ENCODE measurements at places on chromosomes 3 and 15. TPM values are rescaled to one million over a fixed set of nuclear protein-coding genes. Genes with fewer than 3 reads are reported as not detected.
A peak's percentile ranks its signal among the peaks of the same experiment; 100 is the strongest.

GRCh38 chr15:85792912-85793590 is 1.7 kb downstream of the KLHL25 start:
- no peak for DNase-seq
- H3K4me3 ChIP-seq = peak overlapping the region; percentile 90
- no peaks in the 10 kb centered on the region for H3K27me3 ChIP-seq

- H3K4me1 ChIP-seq = peaks cover 5% of the 10 kb centered on the region
- H3K4me3 ChIP-seq = no peak within 1 kb of the TSS
- DNase-seq = no peak
- H3K27me3 ChIP-seq = peaks cover 19% of the 10 kb centered on the region
- H3K36me3 ChIP-seq = no peaks in the 10 kb centered on the region
Observed at GRCh38 chr3:46863261-46863782, at the start of gene MYL3. MYL3 (minus strand) TSS chr3:46863444; CDS start chr3:46863390, 54 bp downstream.

GRCh38 chr3:7393944-7394605 is 533.2 kb downstream of the GRM7 start:
- no peaks in the 10 kb centered on the region for H3K27me3 ChIP-seq
- DNase-seq = no peak
- no peak overlapping the region for H3K4me3 ChIP-seq
- no peak overlapping the region for H3K27ac ChIP-seq
- H3K4me1 ChIP-seq = peaks cover 2% of the 10 kb centered on the region
- H3K36me3 ChIP-seq = no peaks in the 10 kb centered on the region

GRCh38 chr15:29090617-29091466 is 178.8 kb downstream of the NSMCE3 start:
- peak; percentile 38 for DNase-seq
- no peak overlapping the region for H3K27ac ChIP-seq
- no peaks in the 10 kb centered on the region for H3K27me3 ChIP-seq

DNA sequence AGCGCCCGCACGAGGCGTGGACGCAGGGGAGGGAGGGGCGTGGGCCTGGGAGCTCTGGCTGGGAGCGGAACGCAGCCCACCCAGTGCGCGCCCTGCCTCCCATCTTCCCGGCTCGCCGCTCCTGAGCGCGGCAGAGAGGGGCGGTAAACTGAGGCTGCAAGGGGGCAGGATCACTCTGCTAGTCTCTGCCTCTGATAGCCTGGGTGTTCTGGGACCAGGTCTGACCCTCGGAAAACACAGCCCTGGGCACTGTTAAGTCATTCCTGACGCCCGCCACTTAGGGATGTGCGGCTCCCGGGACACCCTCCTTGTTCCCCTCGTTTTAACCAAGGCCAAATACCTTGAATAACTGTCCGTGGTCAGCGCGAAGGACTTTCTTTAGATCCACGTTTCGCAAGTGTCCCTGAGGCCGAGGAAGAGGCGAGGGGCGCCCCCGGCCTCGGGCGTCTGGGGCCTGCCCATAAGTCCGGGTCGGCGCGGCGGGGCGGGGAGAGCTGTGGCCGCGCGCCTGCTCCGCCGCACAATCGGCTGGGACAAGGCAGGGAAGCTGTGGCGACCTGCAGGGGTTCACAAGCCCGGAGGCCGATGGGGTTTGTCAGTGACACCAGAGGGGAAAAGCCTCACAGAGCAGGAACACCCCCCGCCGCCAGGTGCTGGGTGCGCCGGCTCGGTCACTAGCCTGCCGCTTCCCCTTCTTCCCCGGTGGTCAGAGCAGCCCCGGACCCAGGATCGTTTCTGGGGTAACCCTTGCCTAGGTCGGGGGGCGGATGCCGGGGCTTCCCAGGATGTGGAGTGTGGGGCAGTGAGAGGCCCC is 1.5 kb downstream of the ITPKA start:
- DNase-seq = peak; percentile 38
- H3K4me3 ChIP-seq = peak overlapping the region; percentile 48
- peaks cover 9% of the 10 kb centered on the region for H3K4me1 ChIP-seq
- no peak overlapping the region for H3K27ac ChIP-seq

- H3K36me3 ChIP-seq = no peaks in the 10 kb centered on the region
- no peak overlapping the region for H3K4me3 ChIP-seq
- no peaks in the 10 kb centered on the region for H3K27me3 ChIP-seq
Observed at GRCh38 chr3:16846373-16847080, 38.2 kb upstream of the PLCL2 start.

- peaks cover 6% of the 10 kb centered on the region for H3K27me3 ChIP-seq
- no peak overlapping the region for H3K4me3 ChIP-seq
- H3K36me3 ChIP-seq = no peaks in the 10 kb centered on the region
- DNase-seq = peak; percentile 74
- peaks cover 11% of the 10 kb centered on the region for H3K4me1 ChIP-seq
Observed at GRCh38 chr15:66619152-66619903, 53.5 kb upstream of the LCTL start.

- no peaks in the 10 kb centered on the region for H3K4me1 ChIP-seq
- no peaks in the 10 kb centered on the region for H3K36me3 ChIP-seq
- H3K27me3 ChIP-seq = no peaks in the 10 kb centered on the region
- no peak overlapping the region for H3K27ac ChIP-seq
- no peak for DNase-seq
Observed at GRCh38 chr3:57729334-57730045, 26.6 kb upstream of the SLMAP start.

DNA sequence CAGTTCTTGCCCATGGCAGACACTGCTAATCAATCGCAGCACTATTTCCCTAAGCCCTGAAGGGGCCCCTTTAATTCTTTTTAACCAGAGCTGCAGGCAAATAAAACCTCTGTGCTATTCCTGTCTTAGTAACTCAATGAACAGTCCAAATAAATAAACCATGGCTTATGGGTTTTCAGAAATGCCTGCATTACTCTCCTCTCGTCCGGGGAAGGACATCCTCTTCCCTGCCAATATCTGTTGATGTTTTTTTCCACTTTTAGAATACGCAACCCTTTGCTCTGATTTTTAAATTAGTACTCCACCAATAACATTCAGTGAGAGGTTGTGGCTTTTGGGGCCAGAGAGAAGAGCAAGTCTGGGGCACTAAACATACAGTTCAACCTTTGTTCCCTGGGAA is 35.2 kb upstream of the PRICKLE2 start:
- H3K4me1 ChIP-seq = peaks cover 18% of the 10 kb centered on the region
- H3K4me3 ChIP-seq = no peak overlapping the region
- no peak for DNase-seq

DNA sequence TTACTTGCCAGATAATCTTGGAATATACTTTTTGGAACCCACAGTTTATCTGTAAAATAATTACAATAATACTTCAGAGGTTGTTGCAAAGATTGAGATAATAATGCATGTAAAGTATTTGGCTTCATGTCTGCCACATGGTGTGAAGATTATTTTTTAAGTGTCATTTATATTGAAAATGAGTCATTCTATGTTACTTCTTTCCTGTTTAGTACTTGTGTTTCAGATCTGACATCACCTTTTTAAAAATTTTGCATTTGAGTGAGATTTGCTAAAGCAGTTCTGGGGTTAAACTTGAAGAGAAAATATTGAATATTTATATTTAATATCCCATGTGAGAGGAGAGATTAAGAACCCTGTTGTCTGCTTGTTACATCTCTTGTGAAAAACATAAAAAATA is 31.2 kb downstream of the IQGAP1 start:
- peaks cover 29% of the 10 kb centered on the region for H3K4me1 ChIP-seq
- peaks cover 13% of the 10 kb centered on the region for H3K36me3 ChIP-seq
- H3K4me3 ChIP-seq = no peak overlapping the region
- H3K27ac ChIP-seq = no peak overlapping the region
- H3K27me3 ChIP-seq = no peaks in the 10 kb centered on the region
- DNase-seq = no peak

DNA sequence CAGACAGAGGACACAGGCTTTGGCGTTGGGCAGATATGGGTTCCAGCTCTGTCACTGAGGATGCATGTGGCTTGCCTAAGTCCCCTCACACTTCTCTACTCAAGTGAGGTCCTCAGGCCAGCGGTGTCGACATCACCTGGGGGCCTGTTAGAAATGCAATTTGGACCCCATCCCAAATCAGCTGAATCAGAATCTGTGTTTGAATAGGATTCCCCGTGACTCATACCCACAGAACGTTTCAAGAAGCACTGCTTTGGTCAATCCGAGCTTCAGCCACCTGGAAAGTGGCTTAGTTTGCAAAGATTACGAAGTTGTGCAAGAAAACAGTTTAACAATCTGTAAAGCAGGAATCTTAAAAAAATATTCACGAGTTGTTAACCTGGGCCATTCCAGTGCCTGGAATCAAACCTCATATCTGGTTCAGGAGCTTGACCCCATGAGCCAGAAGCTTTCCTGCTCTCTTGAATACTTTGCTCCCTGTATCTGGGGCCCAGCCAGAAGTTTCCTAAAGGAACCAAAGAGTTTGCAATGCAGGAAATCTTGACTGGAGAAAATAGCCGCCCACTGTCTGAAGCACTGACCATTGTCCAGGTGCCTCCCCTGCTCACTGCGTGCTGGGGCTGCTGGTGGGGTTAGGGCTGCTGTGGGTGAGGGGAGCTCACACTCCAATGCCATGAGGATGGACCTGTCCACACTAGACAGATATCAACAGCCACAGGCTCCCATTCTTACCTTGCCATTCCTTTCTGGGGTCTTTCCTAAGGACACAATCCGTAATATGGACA is 208.5 kb upstream of the LINGO1 start:
- H3K27ac ChIP-seq = peak overlapping the region; percentile 57
- peaks cover 11% of the 10 kb centered on the region for H3K27me3 ChIP-seq
- no peaks in the 10 kb centered on the region for H3K36me3 ChIP-seq
- H3K4me1 ChIP-seq = peaks cover 8% of the 10 kb centered on the region
- DNase-seq = no peak

- no peak overlapping the region for H3K27ac ChIP-seq
- no peak for DNase-seq
- peaks cover 4% of the 10 kb centered on the region for H3K4me1 ChIP-seq
- H3K36me3 ChIP-seq = no peaks in the 10 kb centered on the region
Observed at GRCh38 chr3:188573956-188574355, 420.0 kb downstream of the LPP start.

DNA sequence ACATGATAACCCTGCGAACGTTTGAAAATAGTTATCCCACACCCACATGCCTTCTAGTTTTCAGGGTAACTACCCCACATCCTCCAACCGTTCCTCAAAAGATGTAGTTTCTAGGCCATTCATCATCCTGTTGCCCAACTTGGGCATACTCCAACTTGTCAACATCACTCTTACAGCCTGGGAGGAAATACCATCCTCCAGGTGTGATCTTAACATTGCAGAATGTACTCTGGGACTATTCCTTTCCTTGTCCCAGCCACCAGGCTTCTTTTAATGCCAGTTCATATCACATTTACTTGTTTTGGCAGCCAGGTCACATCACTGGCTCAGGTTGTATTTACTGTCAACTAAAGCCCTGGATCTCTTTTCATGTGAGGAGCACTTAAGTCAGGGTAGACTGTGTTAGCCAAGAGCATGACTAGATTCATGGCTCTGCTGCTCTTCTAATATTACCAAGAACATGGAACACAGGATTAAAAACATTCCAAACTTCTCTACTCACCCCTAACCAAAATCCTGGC is 4.0 kb upstream of the DENND6A start:
- no peak for DNase-seq
- H3K27ac ChIP-seq = no peak overlapping the region
- H3K4me3 ChIP-seq = no peak overlapping the region
- no peaks in the 10 kb centered on the region for H3K27me3 ChIP-seq
- H3K36me3 ChIP-seq = no peaks in the 10 kb centered on the region

GRCh38 chr3:120841264-120841663 is 66.7 kb upstream of the STXBP5L start:
- no peaks in the 10 kb centered on the region for H3K27me3 ChIP-seq
- DNase-seq = no peak
- H3K4me1 ChIP-seq = peaks cover 10% of the 10 kb centered on the region

DNA sequence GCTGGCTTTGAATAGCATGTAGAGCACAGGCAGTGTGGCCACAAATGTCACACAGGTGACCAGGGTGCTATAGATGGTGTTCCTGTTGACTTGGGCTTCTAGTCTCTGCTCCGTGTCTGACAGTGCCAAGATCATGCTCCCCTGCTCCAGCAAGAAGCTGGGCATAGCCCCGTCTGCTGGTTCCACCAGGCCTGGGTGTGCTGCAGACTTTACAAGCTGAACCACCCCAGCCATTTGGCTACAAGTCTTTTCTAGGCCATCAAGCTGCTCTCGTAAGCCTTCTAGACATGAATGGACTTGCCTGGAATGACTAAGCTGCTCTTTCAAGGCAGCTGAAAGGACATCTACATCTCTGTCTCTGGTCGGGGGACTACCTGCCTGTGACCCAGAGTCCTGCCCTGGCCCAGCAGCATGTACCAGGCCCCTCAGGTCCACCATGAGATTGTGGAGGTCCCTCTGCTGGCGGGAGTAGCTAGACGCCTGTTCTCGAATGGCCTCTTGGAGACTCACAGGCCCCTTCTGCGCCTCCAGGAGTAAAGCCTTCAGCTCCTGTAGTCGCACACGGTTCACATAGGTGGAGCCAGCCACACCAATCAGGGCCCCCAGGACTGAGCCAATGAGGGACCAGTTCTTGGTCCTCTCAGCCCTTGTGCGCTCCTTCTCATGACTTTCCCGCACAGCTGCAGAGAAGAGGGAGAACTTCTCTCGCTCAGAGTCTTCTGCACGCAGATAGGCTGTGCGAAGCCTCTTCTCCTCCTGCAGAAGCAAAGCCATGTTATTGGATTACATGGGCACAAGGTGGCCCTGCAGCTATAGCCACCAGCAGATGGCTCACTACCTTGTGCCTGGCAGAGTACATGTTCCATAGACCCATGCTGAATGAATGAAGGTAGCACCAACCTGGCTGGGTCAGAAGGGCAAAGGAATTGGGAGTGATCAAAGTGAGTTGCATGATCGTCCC is 2.8 kb upstream of the PLXNB1 start:
- H3K27ac ChIP-seq = peak overlapping the region; percentile 51
- DNase-seq = no peak
- H3K27me3 ChIP-seq = no peaks in the 10 kb centered on the region
- peaks cover 3% of the 10 kb centered on the region for H3K36me3 ChIP-seq

- peaks cover 6% of the 10 kb centered on the region for H3K36me3 ChIP-seq
- no peaks in the 10 kb centered on the region for H3K27me3 ChIP-seq
- no peak for DNase-seq
- H3K4me3 ChIP-seq = no peak overlapping the region
- peak overlapping the region; percentile 39 for H3K27ac ChIP-seq
Observed at GRCh38 chr3:77320514-77320913, 280.6 kb downstream of the ROBO2 start.

GRCh38 chr15:34241376-34242330 is 16.8 kb downstream of the EMC4 start:
- H3K27ac ChIP-seq = no peak overlapping the region
- H3K4me3 ChIP-seq = no peak overlapping the region
- H3K36me3 ChIP-seq = peaks cover 5% of the 10 kb centered on the region
- H3K4me1 ChIP-seq = no peaks in the 10 kb centered on the region

- H3K4me1 ChIP-seq = peaks cover 17% of the 10 kb centered on the region
- H3K27me3 ChIP-seq = no peaks in the 10 kb centered on the region
- H3K36me3 ChIP-seq = no peaks in the 10 kb centered on the region
- H3K4me3 ChIP-seq = no peak overlapping the region
- no peak overlapping the region for H3K27ac ChIP-seq
Observed at GRCh38 chr3:24368605-24369004, 126.0 kb downstream of the THRB start.

- DNase-seq = no peak
- no peak overlapping the region for H3K27ac ChIP-seq
- H3K4me3 ChIP-seq = no peak overlapping the region
- peaks cover 3% of the 10 kb centered on the region for H3K36me3 ChIP-seq
Observed at GRCh38 chr15:45424429-45424828, 46.1 kb upstream of the GATM start.

The SPINT1 gene
- total RNA-seq = 217 TPM

The GCSAM gene
- not detected for total RNA-seq

The USP13 gene
- 10.7 TPM for total RNA-seq

The TICRR gene
- 13.9 TPM for total RNA-seq

The ADAMTS9 gene
- total RNA-seq = 53.8 TPM

The CEP19 gene
- 2.5 TPM for total RNA-seq

The KIF15 gene
- total RNA-seq = 17.0 TPM

The C3orf22 gene
- 0.44 TPM for total RNA-seq

All from progenitor cell of endocrine pancreas (in vitro differentiated cells).